MCF 10A (cell line): ENCODE measurements at places on chromosomes 5 and 9. TPM values are rescaled to one million over a fixed set of nuclear protein-coding genes. Genes with fewer than 3 reads are reported as not detected.

Gene OTULINL
- not detected in 2 replicates for total RNA-seq

Gene EIF4E1B
- total RNA-seq = not detected in 2 replicates

- H3K27me3 ChIP-seq = no peaks in the 10 kb centered on the region
- no peaks in the 10 kb centered on the region for H3K36me3 ChIP-seq
- no peak overlapping the region for H3K27ac ChIP-seq
- no peaks in the 10 kb centered on the region for H3K4me1 ChIP-seq
- no peak overlapping the region for H3K4me3 ChIP-seq
- no peak for DNase-seq
These were observed 1228.3 kb upstream of the WWC1 start for GRCh38 chr5:167063116-167063515.

Gene CCIN
- not detected in 2 replicates for total RNA-seq

DNA sequence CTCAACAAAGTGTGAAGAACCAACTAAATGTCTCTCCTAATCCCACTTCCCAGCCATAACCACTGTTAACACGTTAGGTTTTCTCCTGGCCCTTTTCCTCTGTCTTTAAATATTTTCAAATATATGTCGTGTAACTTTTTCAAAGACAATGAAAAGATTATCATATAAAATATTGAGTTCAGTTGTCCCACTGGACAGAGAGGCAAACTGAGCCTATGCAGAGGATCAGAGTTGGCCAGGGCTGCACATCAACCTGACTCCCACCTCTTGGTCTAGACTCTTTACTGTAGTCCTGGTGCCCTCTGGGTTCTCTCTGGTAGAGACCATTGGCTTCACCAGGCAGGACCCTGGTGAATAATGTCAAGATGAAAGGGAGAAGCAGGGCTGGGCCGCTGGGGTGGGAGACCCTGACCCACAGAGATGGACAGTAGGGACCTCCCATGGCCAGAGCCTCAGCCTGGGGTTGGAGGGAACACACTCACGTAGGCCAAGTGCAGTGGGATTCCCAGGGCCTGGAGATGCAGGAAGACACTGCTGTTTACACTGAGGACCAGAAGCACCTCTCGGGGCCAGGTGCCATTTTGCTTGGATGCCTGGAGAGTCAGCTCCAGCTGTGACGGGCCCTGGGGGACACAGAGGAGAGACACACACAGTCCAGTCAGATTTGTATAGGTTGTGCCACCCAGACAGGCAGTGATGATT is 25.1 kb downstream of the ENG start:
- H3K27me3 ChIP-seq = no peaks in the 10 kb centered on the region
- no peaks in the 10 kb centered on the region for H3K4me1 ChIP-seq
- peaks cover 25% of the 10 kb centered on the region for H3K36me3 ChIP-seq
- H3K4me3 ChIP-seq = no peak overlapping the region
- no peak overlapping the region for H3K27ac ChIP-seq

- no peak overlapping the region for H3K27ac ChIP-seq
- no peak overlapping the region for H3K4me3 ChIP-seq
These were observed 54.1 kb upstream of the STK32A start for GRCh38 chr5:147180751-147181150.

Gene HARS1
- 126 and 131 TPM in 2 replicates for total RNA-seq

DNA sequence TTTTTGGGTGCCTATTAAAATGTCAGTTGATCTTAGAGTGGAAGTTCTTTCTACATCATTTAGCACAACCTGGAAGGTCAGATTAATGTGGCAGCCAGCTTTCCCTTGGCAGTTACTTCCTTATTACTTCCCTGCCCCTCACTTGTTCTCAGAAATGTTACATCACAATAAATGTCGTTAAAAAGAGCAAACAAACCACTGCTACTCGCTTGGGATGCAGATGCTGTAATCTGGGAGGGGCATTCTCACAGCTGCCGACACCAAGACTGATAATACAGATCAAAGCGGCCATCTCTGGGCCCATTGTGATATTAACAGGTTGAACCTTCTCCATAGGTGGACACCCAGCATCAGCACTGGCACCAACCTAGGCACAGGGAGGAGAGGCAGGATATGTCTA is 29.3 kb downstream of the PLAC8L1 start:
- no peak overlapping the region for H3K27ac ChIP-seq
- no peak overlapping the region for H3K4me3 ChIP-seq
- no peak for DNase-seq

DNA sequence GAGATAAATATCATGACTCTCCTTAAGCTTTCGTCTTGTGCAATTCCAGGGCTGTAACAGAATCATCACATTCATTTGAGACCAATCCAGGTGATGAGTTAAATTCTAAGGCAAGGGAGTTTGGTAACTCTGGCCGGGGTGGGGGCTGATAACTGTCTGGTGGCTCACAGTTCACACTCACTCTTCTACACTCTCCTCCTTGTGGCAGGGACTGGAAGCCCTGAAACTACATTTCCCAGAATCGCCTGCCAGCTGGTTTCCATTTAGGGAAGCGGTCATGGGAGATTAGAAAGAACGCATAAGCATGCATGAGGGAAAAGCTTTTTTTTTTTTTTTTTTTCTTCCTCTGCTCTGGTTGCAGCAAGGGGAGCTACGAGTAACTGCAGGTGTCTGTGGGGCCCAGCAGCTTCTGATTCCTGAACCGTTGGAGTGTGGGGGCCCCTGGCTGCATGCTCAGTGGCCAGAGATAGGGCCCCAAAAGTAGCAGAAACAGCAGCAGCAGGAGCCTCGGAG is 154.8 kb upstream of the TBC1D2 start:
- H3K27ac ChIP-seq = no peak overlapping the region
- H3K36me3 ChIP-seq = peaks cover 6% of the 10 kb centered on the region
- no peaks in the 10 kb centered on the region for H3K4me1 ChIP-seq
- H3K27me3 ChIP-seq = peaks cover 23% of the 10 kb centered on the region
- peak; percentile 14 for DNase-seq

DNA sequence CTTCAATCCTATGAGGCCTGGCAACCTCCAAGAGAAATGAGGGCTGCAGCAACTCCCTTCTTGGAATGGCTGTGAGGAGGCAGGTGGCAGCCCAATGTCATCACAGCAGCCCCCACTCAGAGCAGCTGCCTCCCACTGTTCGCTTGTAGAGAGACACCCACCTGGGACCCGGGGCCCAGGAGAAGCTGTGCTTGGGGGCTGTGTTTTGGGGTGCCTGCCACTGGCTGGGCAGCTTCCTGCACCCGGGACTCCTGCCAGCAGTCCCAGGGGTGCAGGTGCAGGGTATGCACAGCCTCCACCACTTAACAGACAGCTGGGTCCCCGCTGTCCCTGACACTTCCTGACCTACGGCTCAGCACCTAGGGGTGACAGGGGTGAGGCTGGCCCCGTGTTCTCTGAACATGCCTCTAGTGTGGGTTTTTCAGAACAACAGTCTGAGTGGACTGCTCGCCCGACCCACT is 26.2 kb downstream of the NIPAL4 start:
- H3K27me3 ChIP-seq = no peaks in the 10 kb centered on the region
- H3K4me3 ChIP-seq = no peak overlapping the region
- H3K27ac ChIP-seq = no peak overlapping the region
- no peaks in the 10 kb centered on the region for H3K36me3 ChIP-seq

- H3K4me3 ChIP-seq = no peak overlapping the region
- H3K4me1 ChIP-seq = peaks cover 7% of the 10 kb centered on the region
- no peaks in the 10 kb centered on the region for H3K27me3 ChIP-seq
- DNase-seq = no peak
These were observed 112.8 kb upstream of the SLC25A48 start for GRCh38 chr5:135721548-135722090.

GRCh38 chr5:108379722-108380530 is 2.0 kb downstream of the FBXL17 start:
- H3K4me3 ChIP-seq = peak overlapping the region; percentile 71
- H3K4me1 ChIP-seq = peaks cover 28% of the 10 kb centered on the region
- peak overlapping the region; percentile 88 for H3K27ac ChIP-seq
- no peak for DNase-seq

DNA sequence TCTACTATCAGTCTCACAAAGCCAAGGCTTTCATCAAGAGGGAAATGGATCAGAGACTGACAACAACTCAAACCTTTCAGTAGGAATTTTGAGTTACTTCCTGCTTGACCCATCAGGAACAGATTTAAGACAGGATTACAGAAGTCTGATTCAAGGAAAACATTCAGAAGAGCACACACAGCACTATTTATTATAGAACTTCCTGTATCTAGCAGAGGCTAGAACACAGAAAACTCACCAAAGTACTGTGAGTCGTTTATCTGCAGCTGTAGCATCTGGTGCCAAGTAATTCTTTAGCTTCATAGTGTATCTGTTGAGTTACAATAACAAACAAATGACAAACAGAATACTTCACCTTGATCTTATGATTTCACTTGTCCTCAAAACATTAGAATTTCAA is 13.8 kb downstream of the LEAP2 start:
- H3K27ac ChIP-seq = no peak overlapping the region
- H3K4me3 ChIP-seq = no peak overlapping the region
- peaks cover 8% of the 10 kb centered on the region for H3K4me1 ChIP-seq
- no peaks in the 10 kb centered on the region for H3K27me3 ChIP-seq
- no peak for DNase-seq

- peak overlapping the region; percentile 94 for H3K27ac ChIP-seq
- H3K36me3 ChIP-seq = peaks cover 9% of the 10 kb centered on the region
- peak overlapping the region; percentile 81 for H3K4me3 ChIP-seq
- no peaks in the 10 kb centered on the region for H3K27me3 ChIP-seq
- peak; percentile 92 for DNase-seq
These were observed 2.4 kb upstream of the RXRA start for GRCh38 chr9:134323741-134324358.

- peaks cover 77% of the 10 kb centered on the region for H3K36me3 ChIP-seq
- H3K4me3 ChIP-seq = peak overlapping the region; percentile 98
- DNase-seq = peak; percentile 27
- H3K27me3 ChIP-seq = no peaks in the 10 kb centered on the region
These were observed 1.2 kb downstream of the DUSP1 start for GRCh38 chr5:172769616-172770373.

GRCh38 chr5:102911973-102912372 is 156.9 kb downstream of the PAM start:
- peak; percentile 64 for DNase-seq
- H3K4me1 ChIP-seq = peaks cover 28% of the 10 kb centered on the region
- H3K36me3 ChIP-seq = peaks cover 5% of the 10 kb centered on the region
- H3K27ac ChIP-seq = no peak overlapping the region

DNA sequence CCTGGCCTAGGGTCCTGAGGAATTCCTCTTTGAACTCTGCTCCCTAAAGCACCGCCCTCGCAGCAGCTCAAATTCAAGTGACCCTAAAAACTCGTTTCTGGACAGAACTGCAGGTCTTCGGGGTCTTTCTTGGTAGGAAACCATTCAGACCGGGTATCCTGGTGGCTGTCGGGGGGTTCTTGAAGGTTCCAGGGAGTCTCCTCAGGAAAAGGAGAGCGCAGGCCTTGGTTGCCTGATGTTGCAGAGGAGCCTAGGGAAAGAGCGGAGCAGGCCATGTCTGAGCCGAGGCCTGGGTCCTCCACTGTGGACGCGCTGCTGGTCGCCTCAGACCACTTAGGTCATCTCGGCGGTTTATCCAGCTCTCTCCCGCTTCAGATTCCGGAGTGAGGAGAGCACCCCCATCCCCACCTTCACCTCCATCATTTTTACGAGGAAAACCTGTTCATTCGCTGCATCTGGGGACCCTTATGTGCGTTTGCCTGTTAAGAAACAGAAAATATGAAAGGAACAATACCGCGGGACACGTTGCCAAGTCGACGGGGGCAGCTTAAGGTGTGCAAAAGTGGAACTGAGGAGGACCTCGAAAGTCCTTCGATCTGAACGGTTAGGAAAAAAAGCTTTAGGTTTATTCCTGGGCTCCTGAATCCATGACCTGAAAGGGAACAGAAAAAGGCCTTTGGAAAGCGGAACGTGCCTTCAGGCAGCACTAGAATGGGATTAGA is 299.4 kb downstream of the PARP8 start:
- H3K27me3 ChIP-seq = peaks cover 78% of the 10 kb centered on the region
- H3K36me3 ChIP-seq = no peaks in the 10 kb centered on the region

Gene LMX1B
- total RNA-seq = 3.4 and 3.9 TPM in 2 replicates

DNA sequence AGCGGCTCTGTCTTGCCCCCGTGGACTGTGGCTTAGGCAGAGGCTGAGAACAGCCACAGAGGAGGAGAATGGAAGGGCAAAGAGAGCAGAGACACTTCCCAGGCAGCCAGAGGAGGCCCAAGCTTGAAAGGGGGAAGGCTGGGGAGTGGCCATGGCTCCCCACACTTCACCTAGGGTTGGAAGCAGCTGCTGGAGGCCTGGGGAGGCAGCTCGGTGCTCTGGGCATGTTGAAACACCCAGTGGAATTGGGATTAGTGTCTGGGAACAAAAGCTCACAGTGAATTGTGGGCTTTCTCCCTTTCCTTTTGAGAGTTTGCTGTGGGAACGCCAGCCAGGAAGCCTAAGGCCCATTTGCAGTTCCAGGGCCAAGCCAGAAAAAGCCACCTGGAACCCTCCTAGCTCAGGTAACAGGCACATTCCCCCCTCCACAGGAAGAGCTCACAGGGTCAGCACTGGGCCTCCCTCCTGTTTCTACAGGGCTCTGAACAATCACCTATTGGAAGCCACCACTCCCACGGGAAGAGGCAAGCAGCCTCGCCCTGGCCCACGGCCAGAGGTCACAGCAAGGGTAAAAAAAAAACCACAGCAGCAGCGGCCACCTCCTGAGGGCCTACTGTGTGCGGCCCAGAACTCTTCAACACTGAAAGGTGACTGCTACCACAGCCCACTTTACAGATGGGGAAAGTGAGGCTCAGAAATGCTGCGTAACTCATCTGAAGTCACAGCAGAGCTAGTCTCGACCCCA is 20.2 kb downstream of the EEIG1 start:
- no peaks in the 10 kb centered on the region for H3K27me3 ChIP-seq
- H3K4me3 ChIP-seq = no peak overlapping the region
- H3K36me3 ChIP-seq = peaks cover 12% of the 10 kb centered on the region
- no peak for DNase-seq

DNA sequence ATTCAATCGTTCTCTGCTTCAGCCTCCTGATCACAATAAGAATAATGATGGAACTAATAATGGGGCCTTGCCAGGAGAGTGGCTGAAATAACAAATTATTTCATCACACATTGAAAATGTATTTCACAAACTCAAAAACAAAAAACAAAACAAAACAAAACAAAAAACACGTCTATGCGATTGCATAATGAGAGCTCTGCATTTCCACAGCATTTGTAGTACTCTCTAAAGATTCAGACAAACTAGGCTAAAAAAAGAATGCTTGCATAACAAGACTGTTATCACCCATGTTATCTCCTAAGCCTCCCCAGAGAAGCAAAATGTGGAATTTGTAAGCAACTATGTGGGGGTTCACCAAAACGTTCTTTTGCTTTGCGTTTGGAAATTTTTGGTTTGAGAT is 48.1 kb downstream of the PRELID2 start:
- H3K4me3 ChIP-seq = no peak overlapping the region
- peaks cover 9% of the 10 kb centered on the region for H3K4me1 ChIP-seq
- no peak for DNase-seq
- peak overlapping the region; percentile 36 for H3K27ac ChIP-seq
- no peaks in the 10 kb centered on the region for H3K27me3 ChIP-seq
- peaks cover 5% of the 10 kb centered on the region for H3K36me3 ChIP-seq

DNA sequence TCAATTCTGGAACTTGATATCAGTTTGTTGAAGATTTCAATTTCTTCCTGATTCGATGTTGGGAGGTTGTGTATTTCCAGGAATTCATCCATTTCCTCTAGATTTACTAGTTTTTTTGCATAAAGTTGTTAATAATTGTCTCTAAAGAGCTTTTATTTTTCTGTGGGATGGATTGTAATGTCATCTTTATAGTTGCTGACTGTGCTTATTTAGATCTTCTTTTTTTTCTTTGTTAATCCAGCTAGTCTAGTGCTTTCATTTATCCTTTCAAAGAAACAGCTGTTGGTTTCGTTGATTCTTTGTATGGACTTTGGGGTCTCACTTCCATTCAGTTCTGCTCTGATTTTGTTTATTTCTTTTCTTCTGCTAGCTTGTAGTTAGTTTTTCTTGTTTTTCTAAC is 302.0 kb upstream of the DMAC1 start:
- DNase-seq = no peak
- no peak overlapping the region for H3K27ac ChIP-seq
- H3K4me3 ChIP-seq = no peak overlapping the region
